ENCODE measurements at places on chromosomes 12 and 14.

DNA sequence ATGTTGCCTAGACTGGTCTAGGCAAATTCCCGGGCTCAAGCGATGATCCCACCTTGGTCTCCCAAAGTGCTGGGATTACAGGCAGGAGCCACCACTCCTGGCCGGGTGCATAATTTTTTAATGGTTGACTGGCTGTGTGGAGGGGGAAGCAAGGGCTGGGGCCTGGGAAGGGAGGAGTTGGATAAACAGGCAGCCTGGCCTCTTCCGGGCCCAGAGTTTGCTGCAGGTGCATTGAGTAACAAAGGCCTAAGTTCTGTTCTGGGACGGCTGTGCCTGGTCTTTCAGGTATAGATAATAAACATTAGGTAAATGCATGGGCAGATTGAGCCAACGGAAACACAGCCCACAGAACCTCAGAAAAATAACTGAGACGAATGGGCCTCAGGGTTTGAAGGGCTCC, 191.3 kb upstream of the TBX3 start:
- DNase-seq, result no peak

GRCh38 chr12:618605-619004, 44.6 kb downstream of the NINJ2 start:
- DNase-seq, result no peak

DNA sequence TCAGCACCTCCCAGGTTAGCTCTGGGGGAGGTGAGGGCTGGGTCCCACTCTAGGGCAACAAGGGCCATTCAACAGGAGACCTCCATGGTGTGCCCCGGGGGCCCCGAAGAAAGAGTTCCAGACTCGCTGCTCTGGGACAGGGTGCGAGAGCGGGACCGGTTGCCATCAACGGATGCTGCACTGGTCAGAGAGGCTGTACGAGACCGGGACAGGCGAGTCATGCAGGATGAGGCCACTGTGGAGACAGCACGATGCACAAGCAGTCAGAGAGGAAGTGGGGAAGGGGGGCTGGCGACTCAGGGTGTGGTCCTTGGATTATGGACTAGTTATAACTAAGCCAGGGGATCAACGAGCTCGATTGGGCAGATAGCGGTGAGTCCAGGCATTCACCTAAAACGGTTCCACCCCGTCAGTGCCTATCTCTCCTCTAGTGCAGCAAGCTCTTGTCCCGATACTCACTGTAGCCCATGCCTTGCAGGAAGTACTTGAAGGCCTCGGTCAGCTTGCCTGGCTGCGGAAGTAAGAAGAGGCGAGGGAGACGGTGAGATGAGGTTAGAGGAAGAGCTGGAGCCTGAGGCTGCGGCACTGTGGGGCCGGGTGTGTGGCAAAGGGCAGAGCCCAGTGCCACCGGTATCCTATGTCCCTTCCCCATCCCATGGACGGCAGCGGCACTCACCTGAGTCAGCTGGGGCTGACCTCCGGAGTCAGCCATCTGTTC, 7.2 kb downstream of the NDRG2 start:
- DNase-seq, result no peak

GRCh38 chr12:110171636-110172035, 47.5 kb downstream of the IFT81 start:
- no peak for DNase-seq

DNA sequence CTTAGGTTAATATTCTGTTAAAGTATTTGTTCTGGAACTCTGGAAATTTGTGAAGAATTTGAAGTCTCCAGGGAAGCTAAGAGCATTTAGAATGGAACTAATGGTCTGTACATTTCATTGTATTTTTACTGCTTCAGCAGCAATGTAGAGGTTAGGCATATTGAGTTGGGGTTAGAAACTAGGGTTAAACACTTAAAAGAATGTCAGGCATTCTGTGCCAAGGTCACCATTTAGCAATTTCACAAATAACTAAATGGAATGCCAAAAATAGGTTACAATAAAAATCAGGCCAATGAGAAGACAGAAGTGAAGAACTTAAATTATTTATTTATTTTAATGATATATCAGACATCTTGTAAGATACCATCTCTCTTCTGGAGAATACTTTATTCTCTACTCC, 210.8 kb downstream of the C12orf50 start:
- DNase-seq, result no peak

DNA sequence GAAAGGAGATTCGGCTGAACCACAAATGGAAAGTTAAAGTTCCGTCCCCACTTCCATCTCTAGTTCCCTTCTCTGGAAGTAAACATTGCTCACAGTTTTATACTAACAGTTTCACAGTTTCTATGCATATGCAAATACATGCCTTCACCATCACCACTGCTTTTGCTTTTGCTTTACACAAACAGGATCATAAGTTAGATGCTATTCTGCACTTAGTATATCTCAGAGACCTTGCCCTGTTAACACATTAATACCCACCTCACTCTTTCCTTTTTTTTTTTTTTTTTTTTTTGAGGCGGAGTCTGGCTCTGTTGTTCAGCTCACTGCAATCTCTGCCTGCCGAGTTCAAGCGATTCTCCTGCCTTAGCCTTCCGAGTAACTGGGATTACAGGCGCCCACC, 890 bp downstream of the TEP1 start:
- DNase-seq, result no peak

- no peak for DNase-seq
Measured at GRCh38 chr12:94415066-94415465, 44.6 kb downstream of the CEP83 start.

DNA sequence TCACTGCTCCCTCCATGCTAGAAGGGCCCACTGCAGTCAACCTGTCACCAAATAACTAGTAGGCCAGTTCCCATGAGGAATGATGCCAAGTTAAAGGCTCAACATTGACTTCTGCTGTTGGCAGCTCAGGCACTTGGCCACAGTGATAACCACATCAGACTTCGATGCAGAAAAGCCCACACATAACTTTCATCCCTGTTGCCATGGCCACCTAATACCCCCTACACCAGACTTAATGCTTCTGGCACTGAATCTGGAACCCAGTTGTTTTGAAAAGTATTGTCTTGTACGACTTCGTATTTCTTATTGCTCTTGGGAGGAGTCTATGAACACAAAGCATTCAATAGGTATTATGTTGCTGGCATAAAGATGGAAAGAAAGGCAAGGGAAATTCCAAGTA, 44.3 kb upstream of the HELB start:
- no peak for DNase-seq

- DNase-seq, result no peak
Measured at GRCh38 chr14:103540821-103541708, 12.1 kb downstream of the TRMT61A start.

All from LHCN-M2 (cell line).